Daoy (cell line): ENCODE measurements at places on chromosomes 3 and 15. TPM values are rescaled to one million over a fixed set of nuclear protein-coding genes. Genes with fewer than 3 reads are reported as not detected.
A peak's percentile ranks its signal among the peaks of the same experiment; 100 is the strongest.

Gene TRH
- not detected in 2 replicates for total RNA-seq

GRCh38 chr3:15638193-15638890 lies 36.8 kb downstream of the BTD start:
- no peak for DNase-seq

- DNase-seq = no peak
Observed at GRCh38 chr3:3184876-3185275, 5.4 kb upstream of the CRBN start.

DNA sequence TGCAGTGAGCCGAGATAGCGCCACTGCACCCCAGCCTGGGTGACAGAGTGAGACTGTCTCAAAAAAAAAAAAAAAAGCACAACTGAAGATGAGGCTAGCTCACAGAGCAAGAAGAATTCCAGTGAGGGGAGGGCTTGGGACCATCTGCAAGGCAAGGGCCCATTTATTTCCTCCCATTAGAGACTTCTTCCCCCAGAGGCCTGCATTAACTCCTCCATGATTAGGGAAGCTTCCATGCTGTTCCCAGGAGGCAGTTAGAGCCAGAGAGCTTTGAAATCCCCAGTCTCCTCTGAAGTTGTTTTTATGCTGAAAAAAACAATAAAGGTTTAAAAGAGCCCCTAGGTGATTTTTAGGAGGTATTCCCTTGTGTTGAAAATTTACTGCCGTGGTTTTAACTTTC lies 54.3 kb upstream of the ADCY5 start:
- no peak for DNase-seq

Gene ROPN1
- not detected in 2 replicates for total RNA-seq

Gene AP3B2
- 0.24 and 1.5 TPM in 2 replicates for total RNA-seq

- DNase-seq = peak; percentile 35
Observed at GRCh38 chr3:170493712-170494182, 75.1 kb downstream of the CLDN11 start.

GRCh38 chr15:58562135-58562534 lies 130.3 kb downstream of the LIPC start:
- DNase-seq = no peak
